DMS153 (cell line): ENCODE measurements at places on chromosomes 2 and 18.
A peak's percentile ranks its signal among the peaks of the same experiment; 100 is the strongest.

- no peak for DNase-seq
Measured at GRCh38 chr2:174053355-174054151, 88.4 kb upstream of the SP3 start.

DNA sequence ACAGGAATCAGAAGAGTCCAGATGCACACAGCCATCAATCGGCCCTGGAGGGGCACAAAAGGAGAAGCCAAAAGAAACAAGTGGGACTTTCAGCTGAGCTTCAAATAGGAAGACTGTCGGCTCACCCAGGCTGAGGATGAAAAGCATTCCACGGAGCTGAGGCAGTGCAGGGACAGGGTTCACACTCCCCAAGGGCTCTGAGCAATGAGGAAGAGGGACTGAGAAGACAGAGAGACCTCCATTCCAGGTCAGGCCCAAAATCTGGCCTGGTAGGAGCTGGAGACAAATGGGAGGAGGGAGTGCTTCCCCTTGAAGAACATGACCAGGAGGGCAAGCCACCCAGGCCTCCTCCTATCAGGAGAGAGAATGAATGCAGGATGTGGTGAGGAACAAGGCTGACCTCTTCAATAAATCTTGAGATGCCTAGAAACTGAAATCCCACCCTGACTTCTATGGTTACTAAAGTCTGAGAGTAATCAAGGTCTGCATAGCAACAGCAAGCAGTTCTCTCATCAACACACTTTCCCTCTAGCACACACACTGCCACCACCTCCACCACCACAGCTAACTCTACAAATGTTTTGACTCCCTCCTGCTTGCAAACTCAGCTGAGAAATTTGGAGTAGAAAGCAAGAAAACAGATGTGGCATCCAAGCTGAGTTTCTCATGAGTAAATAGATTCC is 434.4 kb downstream of the TNS1 start:
- no peak for DNase-seq

- no peak for DNase-seq
Measured at GRCh38 chr2:203543898-203544328, 8.8 kb upstream of the RAPH1 start.

DNA sequence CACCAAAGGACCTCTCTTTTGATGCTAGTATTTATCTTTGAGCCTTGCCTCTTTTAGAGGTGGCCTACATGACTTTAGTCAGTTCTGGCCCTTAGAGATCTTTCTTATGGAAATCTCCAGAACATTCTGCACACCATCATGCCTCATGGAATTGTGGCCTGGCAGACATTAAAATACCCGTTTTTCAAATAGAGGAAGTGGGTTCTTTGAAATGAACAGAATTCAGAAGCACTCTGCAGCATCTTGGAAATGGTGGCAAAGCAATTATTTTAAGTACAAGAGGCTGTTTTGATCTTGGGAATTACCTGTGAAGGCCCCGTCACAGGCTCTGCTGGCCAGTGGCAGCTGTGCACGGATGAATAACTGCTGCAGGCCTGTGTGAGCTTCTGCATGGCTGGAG is 40.7 kb upstream of the APCDD1 start:
- no peak for DNase-seq

DNA sequence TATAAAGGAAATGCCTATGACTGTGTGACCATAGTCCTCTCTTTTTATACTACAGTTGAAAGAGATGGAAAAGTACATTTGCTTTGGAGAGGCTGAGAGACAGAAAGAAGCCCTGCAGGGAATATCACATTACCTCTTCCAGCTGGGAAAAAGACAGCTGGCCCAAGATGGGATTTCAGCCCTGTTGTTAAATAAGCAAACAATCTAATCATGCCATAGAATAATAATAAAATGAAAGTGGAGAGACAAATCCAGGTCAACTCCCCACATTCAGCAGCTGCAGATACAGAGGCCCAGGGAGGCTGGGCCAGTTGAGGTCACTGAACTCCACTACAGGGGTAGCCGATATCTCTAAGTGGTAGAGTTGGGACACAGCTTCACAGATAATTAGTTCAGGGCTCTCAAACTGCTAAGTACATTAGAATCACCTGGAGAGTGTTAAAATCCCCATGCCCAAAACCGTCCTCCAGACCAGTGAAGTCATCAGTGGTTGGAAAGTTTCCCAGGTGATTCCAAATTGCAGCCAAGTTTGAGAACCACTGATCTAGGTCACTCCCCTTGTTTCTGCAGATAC is 81.9 kb downstream of the MOGAT1 start:
- DNase-seq: peak; percentile 89

DNA sequence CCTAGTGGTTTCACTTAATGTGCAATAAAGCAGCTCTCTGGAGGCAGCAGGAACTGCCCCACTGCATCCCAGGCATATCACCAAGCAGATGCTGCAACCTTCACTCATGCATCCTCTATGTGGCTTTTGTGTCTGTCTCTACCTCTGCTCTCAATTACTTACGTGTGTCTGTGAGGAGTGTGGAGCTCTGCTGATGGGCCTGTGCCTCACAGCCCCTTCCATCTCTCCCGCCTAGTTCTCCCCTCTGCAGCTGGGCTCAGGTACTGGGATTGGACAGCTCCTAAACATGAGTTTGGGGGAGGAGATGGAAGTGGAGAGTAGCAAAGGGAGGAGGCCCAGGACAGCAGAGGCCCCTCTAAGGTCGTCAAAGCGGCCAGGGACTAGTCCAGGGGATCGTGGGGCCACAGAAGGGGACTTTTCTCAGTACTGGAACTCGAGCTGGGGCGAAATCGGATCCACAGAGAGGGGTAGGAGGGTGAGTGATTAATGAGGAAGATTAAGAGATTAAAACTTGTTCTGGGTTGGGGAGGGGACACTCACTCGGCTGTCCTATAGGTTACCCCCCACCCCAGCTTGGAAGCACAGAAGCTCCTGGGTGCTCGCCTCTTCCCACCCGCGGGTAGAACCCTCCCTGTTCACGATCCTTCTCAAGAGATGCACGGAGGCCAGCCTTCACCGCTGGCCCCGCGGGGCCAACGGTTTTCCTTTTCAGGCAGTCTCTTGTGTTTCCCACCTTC is 2.1 kb upstream of the LBX2 start:
- DNase-seq: no peak

- DNase-seq: no peak
Measured at GRCh38 chr2:216319771-216320170, 52.5 kb downstream of the MARCHF4 start.

GRCh38 chr18:3995476-3996102 is 459.5 kb downstream of the DLGAP1 start:
- no peak for DNase-seq

- DNase-seq: no peak
Measured at GRCh38 chr2:25159949-25160348, 8.4 kb downstream of the POMC start.

DNA sequence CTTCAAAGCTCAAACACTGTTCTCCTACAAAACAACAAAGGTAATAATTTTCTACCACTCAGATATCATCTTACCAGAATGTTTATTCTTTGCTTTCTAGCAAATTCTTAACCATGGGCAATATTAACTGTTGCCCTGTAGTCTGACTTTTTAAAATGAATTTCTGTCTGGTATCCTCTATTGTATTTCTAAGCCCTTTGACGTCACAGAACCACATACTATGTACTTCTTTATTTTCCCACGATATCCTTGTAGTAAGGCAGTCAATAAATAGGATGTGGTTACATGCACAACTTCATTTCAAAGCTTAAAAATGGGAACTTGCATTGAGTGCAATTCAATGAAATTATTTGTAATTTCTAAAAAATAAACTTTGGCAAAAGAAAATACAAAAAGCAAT is 58.7 kb downstream of the THADA start:
- DNase-seq: no peak

GRCh38 chr2:133674433-133675331 is 106.4 kb upstream of the NCKAP5 start:
- DNase-seq: peak; percentile 90

DNA sequence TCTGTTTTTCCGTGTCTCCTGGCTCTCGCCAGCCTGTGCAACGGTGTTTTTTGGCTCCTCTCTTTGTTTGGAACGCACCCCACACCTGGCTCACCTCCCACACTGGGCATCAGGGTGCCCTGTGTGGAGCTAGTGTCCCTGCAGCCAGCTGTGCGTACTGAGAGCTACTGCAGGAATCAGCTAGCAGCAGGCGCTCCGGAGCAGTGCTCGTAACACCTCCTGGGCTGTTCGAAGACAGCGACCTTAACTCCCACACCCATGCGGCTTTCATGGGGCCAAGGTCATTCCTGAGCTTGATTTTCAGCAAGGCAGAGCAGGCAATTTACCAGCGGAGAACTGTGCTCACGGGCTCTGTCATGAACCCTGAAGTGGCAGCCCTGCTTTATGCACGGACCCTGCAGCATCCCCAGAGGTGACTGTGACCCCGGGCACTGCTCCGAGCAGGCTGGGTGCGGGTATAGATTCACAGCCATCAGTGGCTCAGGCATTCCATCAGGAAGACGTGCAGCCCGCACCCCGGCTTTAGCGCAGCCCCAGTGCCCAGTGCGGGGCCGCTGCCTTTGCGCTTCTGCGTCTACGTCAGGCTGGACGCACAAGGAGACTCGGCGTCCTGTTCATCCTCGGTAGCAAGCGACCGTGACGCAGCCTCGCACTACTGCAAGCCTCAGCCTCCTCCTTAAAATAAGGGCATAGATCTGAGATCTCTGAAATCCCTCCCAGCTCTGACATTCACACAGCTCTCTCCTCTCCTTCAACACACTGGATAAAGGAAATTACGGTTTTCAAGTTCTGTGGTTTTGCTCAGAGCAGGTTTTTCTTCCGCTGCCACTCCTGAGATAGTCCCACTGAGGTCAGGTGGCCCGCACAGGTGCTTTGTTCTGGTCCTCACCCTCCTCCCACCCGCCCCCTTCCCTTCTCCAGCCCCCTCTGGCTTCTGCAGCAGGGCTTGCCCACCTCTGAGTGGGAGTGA is 58.2 kb downstream of the ADI1 start:
- DNase-seq: no peak

GRCh38 chr2:152347076-152347475 is 12.1 kb downstream of the FMNL2 start:
- no peak for DNase-seq

DNA sequence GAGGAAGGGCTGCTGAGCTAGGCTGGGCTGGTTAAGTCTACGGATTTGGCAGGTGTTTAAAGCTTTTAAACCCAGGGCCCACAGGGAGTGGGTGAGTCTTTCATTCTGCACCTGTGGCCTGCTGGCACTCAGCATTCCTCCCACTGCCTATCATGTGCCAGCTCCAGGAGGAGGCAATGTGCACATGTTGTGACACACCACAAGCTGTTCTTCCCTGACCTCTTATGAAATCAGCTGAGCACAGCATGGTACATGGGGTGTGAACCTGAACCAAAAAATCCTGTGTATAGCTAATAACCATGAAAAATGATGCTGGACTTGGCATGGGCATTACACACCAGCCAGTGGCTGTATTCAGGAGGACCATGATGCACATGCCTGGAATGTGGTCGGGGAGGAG is 297.9 kb upstream of the MMADHC start:
- peak; percentile 95 for DNase-seq

GRCh38 chr2:200765139-200765951 is 46.4 kb upstream of the BZW1 start:
- no peak for DNase-seq

GRCh38 chr18:73945130-73945792 is 202.4 kb downstream of the FBXO15 start:
- DNase-seq: no peak

- DNase-seq: peak; percentile 11
Measured at GRCh38 chr2:111157798-111158197, 37.1 kb downstream of the BCL2L11 start.

- no peak for DNase-seq
Measured at GRCh38 chr2:231926761-231927565, 767 bp upstream of the NPPC start.

GRCh38 chr2:152580714-152581113 is 136.5 kb downstream of the PRPF40A start:
- DNase-seq: no peak

GRCh38 chr2:70574618-70575017 is 21.0 kb upstream of the TGFA start:
- DNase-seq: no peak

GRCh38 chr18:46160050-46160798 is 56.0 kb downstream of the HAUS1 start:
- DNase-seq: no peak

GRCh38 chr2:108907822-108908712 is 81.0 kb downstream of the EDAR start:
- DNase-seq: peak; percentile 5

DNA sequence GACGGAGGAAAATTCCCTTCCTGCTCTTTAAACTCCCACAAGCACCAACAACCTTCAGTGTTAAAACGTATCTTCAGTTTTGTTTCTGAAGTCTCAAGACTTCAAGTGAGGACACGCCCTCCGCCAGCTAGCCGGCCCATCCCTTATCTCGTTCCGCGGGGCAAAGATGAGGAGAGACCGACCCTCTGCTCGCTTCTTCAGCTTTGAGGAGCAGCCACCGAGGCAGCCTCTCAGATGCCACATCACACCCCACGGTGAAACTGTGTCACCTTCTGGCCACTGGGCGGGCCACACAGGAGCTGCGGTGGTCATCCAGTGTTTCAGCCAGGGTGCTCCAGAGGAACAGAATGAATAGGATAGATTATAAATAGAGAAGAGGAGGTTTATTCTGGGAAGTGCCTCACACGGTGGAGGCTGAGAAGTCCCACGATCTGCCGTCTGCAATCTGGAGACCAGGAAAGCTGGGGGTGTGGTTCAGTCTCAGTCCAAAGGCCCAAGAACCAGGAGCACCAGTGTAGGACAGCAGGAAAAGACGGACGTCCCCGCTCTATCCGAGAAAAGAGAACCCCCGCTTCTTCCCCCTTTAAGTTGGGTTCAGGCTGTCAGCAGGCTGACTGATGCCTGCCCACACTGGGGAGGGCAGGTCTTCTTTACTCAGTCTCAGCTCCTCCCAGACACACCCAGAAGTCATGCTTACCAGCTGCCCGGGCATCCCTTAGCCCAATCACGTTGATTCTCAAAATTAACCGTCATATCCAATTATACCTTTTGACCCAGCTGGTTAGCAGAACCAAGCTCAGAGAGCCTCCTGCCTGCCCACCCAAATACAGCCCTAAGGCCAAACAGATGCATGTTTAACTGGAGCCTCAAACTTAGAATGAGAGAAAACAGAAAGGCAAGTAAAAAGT is 399.7 kb upstream of the ID2 start:
- no peak for DNase-seq

- peak; percentile 48 for DNase-seq
Measured at GRCh38 chr18:45255197-45255890, 359.9 kb upstream of the SLC14A2 start.

DNA sequence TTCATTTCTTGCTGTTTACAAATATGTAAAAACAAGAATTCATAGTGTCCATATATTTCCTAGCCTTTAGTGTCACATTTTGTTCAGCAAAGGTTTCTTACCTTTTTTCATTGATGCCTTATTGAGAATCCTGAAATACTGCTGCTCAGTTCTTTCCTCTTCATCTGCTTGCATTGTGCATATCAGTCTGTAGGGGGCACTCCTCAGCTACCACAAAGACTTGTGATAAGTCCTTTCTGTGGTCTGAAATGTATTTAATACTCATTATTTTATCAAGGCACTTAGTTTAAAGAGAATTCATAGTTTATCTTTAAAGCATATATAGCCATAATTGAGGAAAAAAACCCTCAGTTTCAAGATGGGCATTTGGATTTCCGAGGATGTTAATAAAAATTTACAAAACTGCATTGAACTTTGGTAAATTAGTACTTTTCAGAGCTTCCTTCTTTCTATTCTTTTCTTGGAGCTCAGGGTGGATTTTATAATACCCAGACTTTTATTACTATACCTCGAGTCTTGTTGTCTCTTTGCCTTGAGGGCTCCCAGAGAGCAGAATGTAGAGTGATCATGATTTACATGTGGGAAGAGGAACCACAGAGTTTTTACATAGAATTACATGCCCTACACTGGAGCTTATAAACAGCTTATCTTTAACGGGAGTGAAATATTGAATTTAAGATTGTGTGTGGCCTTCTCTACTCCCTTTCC is 570.1 kb downstream of the PLCL1 start:
- DNase-seq: peak; percentile 41

- no peak for DNase-seq
Measured at GRCh38 chr2:108626995-108627394, 92.3 kb upstream of the RANBP2 start.
